ENCODE measurements at places on chromosomes 1 and 21.

DNA sequence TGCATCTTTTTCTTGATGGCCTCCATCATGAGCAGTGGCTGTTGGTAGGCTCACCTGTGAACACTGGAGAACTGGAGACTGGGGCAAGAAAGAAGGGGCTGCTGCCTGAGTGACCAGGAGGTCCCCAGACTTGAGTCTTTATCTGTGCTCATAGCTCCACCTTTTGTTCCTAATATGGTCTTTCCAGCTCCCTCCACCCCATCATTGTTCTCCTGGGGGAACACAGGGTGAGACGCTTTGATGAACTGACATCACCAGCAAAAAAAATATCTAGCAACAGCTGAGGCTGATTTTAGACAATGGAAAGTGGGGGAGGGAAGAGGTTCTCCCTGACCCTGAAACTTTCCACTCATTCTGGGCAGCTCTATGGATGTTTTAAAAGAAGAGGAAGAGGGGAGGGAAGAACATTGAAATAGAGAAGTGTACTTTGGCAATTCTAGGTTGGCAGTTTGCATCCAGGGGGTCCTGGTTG is at the start of gene TPM3:
Gene TPM3 (minus strand): TSS at position 111 of the 472 bp plus-strand sequence. CDS start 82 bp downstream, at position 29.
- DNase-seq, result no peak

- DNase-seq, result no peak
Measured at GRCh38 chr1:224736619-224737352, 120.7 kb downstream of the CNIH3 start.

DNA sequence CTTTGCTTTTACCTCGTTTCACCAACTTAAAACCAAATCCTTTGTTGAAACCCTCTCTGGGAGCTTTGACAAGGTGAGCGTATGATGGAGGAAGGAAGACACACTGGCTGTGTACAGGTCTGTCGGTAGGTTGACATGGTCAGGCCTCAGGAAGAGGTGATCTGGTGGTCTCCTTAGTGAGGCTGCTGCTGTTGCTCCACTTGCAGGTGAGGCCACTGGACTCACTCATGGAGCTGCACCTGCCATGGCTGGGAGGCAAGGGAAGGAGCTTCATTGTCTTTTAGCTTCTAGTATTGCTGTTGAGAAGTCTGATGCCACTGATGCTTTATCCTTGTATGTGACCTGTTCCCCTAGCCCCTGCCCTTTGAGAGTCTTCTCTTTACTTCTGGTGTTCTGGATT is 35.7 kb downstream of the TENT5C start:
- no peak for DNase-seq

- no peak for DNase-seq
Measured at GRCh38 chr1:48610628-48611542, 138.9 kb upstream of the SPATA6 start.

- no peak for DNase-seq
Measured at GRCh38 chr1:229260297-229260696, 10.6 kb upstream of the RAB4A start.

DNA sequence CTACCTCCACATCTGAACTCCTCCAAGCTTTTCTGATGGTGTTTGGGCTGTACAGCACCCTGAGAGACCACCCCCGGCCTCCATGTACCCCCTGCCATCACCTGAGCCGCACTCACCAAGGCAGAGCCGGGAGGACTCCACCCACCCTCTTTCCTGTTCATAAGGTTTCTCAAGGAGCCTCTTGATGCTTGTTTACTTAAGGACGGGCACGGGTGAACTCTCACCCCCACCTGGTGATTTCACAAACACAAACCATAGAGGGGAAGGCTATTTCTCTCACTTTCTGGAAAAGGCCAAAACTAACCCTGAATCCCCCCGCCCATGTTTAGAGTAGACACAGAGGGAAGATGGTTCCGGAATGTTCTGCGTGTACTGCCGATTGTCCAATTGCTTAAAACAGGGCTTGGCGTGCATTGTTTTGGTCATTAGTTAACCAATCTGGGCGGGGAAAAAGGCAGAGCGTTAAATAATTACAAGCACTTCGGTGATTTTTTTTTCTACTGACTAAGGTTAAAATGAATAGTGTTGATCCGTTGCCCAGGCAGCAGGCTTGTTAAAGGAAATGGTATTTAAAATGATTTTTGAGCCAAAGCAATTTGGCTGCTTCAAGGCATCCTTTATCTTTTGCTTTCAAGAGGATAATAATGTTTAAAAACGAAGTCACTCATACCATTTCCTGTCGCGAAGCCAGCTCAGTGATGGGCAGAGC is 279.8 kb upstream of the VAMP3 start:
- DNase-seq, result no peak

GRCh38 chr21:26447932-26448475 is 125.1 kb downstream of the CYYR1 start:
- no peak for DNase-seq

DNA sequence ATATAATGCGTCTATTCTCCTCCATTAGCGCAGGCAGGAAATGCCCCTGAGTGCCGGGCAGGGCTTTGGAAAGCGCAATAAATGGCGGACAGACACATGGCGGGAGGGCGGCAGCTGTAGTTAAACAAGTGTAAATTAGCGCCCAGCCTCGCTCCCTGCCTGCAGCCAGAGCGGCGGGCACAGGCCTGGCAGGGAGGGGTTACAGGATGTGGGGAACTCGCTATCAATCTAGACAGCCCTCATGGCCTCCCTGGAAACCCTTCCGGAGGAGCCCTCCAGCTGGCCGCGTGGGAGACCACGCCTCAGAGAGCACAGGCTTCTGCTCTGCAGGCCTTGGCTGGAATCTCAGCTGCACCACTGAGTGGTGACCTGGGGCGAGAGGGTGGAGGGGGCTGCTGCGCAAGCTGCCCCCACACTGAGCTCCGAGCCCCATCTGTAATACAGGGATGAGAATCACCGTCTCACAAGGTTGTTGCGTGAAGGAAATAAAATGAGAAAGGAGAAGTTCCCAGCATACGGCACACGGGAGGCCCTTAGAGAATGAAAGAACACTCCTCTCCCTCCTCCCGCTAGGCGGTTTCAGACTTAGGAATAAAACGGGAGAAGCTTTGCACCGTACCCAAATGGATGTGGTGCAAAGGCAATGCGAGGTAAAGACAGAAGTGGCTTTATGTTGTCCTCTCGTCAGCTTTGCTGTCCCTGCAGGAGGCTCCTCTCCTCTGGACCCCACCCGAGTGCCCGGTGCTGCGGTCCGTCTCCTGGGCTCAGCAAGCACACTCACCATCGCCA is 167.2 kb upstream of the POU3F1 start:
- no peak for DNase-seq

- DNase-seq, result no peak
Measured at GRCh38 chr1:232186931-232187330, 443.0 kb downstream of the SIPA1L2 start.

- DNase-seq, result no peak
Measured at GRCh38 chr1:88035578-88035977, 648.5 kb upstream of the PKN2 start.

DNA sequence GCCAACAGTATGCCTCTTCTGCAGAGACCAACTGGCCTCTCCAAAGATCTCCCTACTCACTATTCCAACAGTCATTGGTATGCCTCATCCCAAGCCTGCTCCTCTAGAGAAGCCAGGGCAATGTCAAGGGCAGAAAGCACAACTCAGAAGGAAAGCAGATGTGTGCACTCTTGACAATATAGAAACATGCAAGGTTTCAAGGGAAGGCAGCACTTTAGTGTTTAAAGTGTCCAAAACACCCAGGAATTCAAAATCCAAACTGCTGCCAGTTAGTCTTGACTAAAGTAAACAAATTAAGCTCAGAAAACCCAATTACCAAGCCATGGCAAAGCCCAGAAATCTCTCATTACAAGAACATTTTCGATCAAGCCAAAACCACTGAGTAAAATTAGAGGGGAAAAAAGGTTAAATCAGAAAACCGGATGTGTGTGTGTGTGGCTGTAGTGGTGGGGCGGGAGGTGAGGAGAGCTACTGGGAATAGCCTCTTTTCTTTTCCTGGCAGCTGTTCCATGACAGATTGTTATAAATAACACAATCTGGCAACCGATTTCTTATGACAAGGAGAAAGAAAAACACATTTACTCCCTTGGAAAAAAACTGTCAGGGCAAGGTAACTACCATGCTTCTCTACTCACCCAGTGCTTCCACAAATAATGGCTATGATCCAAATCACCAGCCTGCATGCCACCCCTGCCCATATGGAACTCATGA is 39.2 kb downstream of the EIF2B3 start:
- DNase-seq, result no peak

DNA sequence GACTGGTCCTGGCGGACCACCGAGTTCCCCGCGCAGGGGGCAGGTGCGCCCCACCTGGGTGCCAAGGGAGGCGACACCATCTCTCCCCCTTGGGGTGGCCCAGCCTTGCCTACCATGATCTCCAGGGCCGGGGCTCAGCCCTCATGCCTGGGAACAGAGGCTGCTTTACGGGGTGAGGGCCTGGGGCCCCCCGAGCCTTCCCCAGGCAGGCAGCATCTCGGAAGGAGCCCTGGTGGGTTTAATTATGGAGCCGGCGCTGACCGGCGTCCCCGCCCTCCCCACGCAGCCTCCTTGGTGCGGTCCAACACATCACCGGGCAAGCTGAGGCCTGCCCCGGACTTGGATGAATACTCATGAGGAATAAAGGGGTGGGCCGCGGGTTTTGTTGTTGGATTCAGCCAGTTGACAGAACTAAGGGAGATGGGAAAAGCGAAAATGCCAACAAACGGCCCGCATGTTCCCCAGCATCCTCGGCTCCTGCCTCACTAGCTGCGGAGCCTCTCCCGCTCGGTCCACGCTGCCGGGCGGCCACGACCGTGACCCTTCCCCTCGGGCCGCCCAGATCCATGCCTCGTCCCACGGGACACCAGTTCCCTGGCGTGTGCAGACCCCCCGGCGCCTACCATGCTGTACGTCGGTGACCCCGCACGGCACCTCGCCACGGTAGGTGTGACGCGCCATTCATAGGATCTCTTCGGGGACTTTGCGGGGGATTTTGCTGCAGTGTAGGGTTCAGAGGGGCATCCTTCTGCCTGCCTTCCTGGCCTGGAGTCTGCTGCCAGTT is 38.2 kb downstream of the TP73 start:
- DNase-seq, result no peak

- no peak for DNase-seq
Measured at GRCh38 chr1:150321826-150322166, 463 bp downstream of the PRPF3 start.

- DNase-seq, result no peak
Measured at GRCh38 chr1:16324456-16324890, 27.8 kb downstream of the FBXO42 start.

DNA sequence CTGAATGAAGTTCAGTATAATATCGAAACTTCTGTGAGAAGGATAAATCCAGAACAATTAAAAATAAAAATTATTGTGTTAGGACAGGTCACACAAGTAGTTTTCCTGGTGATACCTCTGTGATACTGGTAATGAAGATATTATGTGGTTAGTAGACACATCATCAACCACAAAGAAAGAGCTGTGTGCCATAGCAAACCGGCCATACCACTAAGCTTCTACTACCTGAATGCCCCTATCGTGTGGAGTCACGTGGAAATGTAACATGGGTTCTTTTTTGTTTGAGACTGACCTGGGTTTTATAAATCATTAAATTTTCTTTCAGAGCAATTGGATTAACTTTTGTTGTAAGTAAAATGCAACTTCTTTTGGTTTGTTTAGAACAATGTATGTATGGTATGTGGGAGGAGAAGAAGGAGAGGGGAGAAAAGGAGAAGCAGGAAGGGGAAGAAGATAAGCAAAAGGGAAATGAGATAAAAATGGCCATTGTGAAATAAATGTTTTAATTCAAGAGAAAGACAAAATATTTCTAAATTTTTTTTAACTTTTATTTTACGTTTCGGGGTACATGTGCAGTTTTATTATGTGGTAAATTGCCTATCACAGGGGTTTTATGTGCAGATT is 58.2 kb upstream of the LRRC8B start:
- no peak for DNase-seq

DNA sequence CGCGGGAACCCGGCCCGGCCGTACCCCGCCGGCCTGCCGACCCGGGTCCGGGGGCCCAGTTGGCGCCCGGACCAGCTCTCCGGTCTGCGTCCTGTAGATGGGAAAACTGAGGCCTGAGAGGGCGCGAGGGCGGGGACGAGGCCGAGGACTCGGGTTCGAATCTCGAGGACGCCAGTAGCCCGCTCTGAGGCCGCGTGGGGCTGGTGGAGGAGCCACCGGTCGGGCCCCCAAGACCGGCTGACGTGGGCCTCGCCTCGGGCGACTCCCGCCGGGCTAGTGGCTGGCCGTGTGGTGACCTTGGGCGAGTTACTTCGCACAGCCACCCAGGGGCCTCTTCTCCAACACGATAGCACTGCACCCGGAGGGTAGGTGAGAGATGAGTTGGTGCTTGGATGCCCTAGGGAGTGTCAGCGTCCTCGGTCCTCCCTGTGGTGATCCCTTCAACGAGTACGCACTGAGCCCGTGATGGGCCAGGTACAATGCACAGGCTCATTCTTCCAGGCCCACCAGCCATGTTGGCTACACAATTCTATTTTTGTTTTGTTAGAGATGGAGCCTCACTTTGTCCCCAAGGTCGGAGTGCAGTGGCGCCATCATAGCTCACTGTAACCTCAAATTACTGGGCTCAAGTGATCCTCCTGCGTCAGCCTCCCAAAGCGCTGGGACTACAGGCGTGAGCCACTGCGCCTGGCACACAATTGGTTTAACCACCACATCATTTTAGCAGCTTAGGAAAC is 404 bp upstream of the SCMH1 start:
- no peak for DNase-seq

DNA sequence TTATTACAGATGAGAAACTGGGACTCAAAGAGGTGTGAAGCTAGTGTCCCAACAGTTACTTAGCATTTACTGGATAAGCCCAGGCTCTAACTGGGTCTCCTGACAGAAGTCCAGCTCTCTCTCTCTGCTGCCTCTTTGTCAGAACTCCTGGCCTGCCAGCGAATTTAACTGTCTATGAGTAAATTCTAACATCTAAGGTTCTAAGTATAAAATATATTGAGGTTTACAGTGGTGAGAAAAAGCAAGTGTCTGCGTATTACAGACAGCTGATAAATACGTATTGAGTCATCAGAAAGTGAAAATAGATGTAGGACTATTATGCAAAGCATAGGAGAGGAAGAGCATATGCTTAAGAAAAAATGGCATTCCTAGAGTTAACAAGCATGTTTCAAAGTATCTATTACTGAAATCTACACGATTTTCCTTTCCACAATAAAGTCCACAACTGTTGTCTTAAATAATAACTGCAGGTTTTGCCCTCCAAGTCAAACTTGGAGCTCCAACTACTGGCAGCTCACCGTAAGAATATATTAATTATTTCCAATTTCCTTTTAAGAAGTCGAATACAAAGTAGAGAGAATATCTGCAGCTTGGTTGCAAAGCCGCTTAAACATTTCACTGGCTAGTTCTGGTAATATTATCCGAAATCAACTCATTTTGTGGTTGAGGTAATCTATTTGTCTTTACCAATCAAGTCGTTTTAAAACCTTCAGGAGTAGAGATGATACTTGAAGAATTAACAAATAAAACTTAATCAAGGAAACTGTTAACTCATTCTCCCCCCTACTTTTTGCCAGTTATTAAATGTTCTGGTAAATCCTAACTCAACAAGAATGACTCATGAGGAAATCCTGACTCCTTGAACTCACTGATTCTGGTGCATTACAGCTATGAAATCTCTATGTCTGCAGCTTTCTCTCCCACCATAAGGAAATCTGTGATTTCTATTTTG is 1.4 kb upstream of the RGS2 start:
- peak; percentile 47 for DNase-seq

- no peak for DNase-seq
Measured at GRCh38 chr1:40248412-40248811, 675 bp downstream of the TMCO2 start.

Data from CD4-positive, alpha-beta T cell treated with Interleukin-2 at 100 ng/mL for 4 hours (primary cell).